GM23338 (cell line): ENCODE measurements at places on chromosomes 2 and 18.
A peak's percentile ranks its signal among the peaks of the same experiment; 100 is the strongest.

DNA sequence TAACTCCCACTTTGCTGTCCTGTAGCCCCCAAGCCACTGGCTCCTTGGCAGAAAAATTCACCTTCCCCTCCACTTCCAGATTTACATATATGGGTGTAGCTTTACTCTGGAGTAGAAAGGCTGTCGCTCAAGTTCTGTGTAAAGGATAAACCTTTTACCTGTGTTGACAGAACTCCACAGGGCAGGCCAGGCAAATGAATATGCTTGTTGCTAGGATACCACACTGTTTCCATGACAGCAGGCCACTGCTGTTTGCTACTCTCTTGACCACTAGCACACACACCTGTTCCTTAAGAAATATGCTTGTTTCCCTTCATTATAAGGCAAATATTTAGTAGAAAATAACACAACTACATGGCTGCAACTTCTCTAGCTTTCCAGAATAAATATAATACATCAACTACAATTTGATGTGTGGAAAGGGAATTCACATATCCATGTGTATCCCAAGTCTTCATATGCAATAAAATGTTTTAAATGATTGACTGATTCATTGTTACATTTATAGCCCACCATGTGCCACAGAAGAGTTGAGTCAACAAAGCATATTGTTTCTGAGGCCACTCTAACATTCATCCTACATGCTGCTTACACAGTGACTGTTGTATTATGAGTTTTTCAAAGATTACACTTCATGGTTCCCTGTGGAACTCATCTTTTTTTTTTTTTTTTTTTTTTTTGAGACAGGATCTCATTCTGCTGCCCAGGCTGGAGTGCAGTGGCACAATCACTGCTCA is 56.2 kb upstream of the ROCK1 start:
- peak; percentile 92 for DNase-seq

DNA sequence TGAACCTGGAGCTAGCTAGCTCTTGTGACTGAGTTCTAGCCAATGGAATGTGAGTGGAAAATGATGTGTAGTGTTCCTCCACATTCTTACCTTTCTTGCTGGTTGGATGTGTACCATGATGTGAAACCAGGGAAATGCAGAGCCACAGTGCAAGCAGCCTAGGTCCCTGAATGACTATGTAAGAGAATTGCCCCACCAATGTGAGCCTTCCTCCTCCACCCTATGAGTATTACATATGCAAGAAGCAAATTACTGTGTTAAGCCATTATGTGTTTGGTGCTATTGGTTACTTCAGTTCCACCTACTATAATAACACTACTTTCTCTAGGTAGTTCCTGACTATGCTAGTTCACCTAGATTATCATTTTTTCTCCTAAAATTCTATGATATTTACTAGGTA is 39.6 kb downstream of the LCLAT1 start:
- DNase-seq: no peak

DNA sequence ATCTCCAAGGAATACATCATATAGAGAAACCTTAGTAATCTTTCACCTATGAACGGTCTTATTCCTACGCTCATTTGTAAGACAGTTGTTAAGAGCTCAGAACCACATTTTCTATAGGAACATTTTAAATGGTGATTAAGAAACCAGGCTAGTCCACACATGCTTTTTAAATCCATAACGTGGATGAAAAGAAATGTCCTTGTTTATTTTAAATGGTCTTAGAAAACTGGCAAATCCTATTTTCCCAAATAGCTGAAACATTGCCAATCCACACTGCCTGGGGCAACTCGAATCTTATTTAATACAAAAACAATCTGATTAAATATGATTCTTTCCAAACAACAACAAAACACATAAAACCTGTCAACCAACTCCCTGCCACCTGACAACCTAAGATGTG is 23.7 kb downstream of the METTL8 start:
- no peak for DNase-seq

GRCh38 chr2:96760986-96761832 is 507 bp downstream of the CNNM4 start:
- DNase-seq: peak; percentile 45

DNA sequence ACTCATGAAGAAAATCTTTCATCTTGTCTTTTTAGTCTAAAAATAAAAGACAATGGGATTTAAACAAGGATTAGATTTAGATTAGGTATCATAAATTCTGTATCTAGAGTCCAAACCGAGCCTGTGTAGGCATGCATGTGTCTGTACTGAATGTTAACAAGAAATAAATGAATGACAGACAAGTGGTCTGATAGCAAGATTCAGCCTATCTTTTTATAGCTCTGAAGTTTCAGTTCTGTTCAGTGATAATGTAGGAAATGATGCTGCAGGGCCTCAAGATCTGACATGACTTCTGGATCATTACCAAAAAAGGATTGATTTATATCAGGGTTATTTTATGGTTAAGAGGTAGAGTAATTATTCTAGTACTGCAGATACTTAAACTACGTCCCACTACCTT is 137.0 kb upstream of the ATP5MC3 start:
- DNase-seq: no peak

- DNase-seq: no peak
Measured at GRCh38 chr2:35852-36251, 10.5 kb downstream of the FAM110C start.

GRCh38 chr18:8322486-8322885 is 286.8 kb upstream of the RAB12 start:
- DNase-seq: no peak

GRCh38 chr2:45300026-45300750 is 290.9 kb upstream of the SIX2 start:
- no peak for DNase-seq

GRCh38 chr2:185857691-185858090 is 119.1 kb downstream of the FSIP2 start:
- no peak for DNase-seq

- no peak for DNase-seq
Measured at GRCh38 chr2:102294802-102295489, 16.4 kb upstream of the IL1RL1 start.

DNA sequence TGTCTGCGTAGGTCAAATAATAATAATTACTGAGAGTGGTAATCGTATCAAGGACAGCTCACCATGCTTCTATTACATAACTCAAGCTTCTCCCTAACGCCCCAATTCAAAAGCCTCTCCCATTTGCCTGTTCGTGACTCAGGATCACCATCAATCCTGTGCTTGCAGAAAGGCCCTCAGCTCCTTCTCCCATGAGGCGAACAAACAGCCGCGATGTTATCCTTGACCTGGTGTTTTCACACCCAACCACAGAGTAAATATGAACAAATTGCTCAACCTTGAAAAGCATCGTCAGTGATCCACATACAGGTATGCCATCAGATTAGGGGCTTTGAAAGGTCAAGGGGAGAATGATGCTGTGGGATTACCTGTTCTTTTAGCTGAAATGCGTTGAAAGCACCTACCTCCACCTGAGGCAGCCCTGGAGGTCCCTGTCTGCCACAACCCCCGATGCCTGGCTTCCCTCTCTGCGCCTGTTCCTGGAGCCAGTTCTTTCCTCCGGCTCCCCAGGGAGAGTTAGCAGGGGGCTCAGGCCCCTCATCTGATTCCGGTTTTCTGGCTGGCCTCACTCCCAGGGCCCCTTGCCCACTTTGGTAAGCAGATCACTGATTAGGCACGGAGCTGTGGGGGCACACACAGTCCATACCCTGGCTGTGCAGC is 39.1 kb upstream of the ODC1 start:
- no peak for DNase-seq

DNA sequence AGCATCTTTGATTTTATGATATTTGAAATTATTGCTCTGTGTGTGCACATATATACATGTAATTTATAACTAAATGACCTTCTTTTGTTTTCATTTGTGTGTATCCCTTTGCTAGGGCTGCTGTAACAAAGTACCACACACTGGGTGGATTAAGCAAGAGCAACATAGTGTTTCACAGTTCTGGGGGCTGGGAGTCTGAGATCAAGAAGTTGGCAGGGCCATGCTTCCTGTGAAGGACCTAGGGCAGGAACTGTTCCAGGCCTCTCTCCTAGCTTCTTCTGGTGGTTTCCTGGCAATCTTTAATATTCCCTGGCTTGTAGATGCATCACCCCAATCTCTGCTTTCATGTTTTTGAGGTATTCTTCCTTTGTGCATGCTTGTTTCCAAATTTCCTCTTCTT is 1043.9 kb downstream of the TSN start:
- DNase-seq: no peak

- DNase-seq: no peak
Measured at GRCh38 chr18:48228841-48229240, 180.3 kb downstream of the ZBTB7C start.

GRCh38 chr2:223000872-223001796 is 50.9 kb upstream of the KCNE4 start:
- no peak for DNase-seq

- DNase-seq: no peak
Measured at GRCh38 chr2:100276716-100277115, 45.6 kb downstream of the LONRF2 start.

DNA sequence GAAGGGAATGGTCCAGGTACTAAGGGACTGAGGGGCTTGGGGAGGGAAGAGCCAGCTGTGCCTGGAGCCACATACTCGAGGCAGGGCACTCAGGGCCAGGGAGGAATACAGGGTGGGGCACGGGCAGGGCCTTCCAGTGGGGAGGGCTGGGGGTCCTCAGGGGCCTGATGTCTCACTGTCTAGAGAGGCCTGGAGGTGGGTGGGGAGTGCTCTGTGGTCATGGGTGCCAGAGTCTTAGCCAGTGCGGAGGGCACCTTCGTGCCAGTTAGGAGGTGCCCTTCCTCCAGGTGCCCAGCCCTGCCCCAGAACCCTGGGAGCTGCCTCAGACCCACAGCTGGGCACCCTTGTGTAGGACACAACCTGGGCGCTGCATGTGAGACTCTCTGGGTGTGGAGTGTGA is 81.2 kb downstream of the SMAD7 start:
- DNase-seq: no peak

- no peak for DNase-seq
Measured at GRCh38 chr2:235939471-235939870, 228.7 kb downstream of the GBX2 start.

DNA sequence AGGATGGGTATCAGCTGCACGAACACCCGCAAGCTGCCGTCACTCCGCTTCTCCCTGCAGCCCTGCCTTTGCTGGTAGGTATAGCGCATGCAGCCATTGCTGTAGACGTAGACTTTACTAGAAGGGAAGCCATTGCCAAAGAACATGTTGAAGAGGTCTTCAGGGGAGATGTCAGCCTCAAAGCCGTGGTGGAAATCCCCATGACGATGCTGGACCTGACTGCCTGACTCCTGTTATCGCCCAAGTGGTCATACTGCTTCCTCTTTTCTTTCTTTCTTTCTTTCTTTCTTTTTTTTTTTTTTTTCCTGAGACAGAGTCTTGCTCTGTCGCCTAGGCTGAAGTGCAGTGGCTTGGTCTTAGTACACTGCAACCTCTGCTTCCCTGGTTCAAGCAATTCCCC is 68.7 kb upstream of the SPRED2 start:
- DNase-seq: no peak

GRCh38 chr18:48129621-48130082 is 199.2 kb upstream of the SMAD2 start:
- DNase-seq: peak; percentile 34

DNA sequence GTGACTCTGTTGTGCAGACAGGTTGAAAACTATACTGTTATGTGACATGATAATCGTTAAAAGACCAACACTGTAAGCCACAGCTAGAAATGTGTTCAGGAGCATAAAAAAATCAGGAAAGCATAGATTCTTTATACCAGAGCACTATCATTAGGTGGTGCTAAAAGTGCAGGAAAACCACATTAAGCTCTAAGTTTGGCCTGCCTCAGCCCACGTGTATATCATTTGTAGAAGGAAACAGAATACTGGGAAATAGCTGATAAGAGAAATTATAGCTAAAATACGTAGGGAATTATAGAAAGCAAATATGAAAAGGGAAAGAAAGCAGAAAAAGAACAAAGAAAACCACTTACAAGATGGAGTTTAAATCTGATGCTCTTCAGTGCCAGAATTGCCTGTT is 26.5 kb upstream of the C2orf74 start:
- peak; percentile 6 for DNase-seq

DNA sequence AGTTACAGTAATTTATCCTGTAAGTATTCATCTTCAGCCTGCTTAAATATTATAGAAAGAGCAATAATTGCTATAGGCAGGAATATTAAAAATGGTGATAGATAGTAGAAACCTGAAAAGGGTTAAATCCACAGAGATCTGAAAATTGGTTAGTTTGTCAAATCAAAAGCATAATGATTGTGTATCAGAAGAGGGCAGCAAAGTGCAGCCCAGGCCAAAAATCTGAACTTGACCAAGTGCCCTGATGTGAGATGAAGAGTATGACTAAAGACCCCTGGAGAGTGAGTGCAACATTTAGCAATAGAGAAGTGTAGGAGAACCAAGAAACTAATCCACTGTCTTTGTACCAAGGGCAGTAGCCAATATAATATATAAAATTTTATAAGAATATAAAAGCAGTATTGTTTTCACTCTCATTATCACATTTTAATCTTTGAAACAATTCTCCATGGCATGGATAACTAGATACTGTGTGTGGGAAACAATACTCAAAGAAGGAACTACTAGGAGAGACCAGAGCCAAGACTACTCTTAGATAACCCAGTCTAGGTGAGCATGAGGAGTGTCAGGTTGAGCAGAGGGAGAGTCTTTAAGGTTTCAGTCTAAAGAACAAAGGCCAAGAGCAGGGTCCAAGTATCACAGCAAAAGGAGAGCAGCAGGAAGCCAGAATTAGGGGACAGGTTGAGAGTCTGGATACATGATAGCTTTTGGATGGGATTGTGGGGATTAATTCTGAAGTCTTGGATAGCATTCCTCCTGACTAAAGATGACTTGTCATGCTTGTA is 148.7 kb downstream of the CALCRL start:
- DNase-seq: peak; percentile 40

GRCh38 chr2:20622296-20622686 is 28.6 kb downstream of the HS1BP3 start:
- no peak for DNase-seq

- DNase-seq: peak; percentile 31
Measured at GRCh38 chr2:145813481-145813880, 1293.6 kb upstream of the ZEB2 start.

DNA sequence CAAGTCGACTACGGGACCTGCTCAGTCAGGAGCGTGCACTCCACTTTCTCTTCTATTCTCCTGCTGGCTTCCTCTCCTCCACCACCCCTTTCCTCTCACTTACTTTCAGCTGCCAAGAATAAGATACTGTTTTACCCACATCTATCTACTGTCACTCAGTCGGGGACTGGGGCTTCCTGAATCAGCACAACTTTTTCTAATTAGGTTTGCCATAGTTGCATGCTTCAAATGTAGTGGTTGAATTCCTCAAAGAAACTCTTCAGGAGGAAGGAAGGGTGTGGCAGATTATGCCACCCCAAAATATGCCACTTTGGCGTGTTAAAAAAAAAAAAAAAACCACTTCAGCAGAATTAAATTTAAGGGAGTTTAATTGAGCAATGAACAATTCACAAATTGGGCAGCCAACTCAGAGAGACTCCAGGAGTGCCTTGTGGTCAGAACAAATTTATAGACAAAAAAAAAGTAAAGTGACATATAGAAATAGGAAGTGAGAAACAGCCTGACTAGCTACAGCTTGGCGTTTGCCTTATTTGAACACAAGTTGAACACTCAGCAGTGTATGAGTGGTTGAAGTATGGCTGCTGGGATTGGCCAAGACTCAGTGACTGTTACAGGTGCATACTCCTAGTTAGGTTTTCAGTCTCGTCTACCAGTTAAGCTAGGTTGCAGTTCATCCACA is 32.5 kb upstream of the RMDN2 start:
- DNase-seq: no peak

GRCh38 chr2:145066856-145067548 is 547.1 kb upstream of the ZEB2 start:
- DNase-seq: no peak
